ENCODE measurements at places on chromosomes 4 and X.

GRCh38 chr4:126807132-126807531 is 825.6 kb upstream of the INTU start:
- DNase-seq: no peak

DNA sequence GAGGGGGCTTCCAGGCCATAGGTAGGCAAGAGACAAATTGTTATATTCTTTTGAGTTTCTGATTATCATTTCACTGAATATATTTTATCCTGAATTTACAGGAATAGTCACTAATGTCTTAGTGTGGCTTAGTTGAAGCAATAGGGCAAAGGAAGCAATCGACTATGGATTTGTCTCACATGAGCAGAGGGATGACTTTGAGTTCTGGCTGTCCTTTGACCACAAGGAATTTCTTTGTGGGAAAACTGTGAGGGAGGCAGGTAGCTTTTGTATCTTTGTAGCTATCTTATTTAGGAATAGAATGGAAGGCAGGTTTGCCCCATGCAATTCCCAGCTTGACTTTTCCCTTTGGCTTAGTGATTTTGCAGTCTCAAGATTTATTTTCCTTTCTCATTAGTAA is 207.3 kb upstream of the ANXA10 start:
- DNase-seq: no peak

DNA sequence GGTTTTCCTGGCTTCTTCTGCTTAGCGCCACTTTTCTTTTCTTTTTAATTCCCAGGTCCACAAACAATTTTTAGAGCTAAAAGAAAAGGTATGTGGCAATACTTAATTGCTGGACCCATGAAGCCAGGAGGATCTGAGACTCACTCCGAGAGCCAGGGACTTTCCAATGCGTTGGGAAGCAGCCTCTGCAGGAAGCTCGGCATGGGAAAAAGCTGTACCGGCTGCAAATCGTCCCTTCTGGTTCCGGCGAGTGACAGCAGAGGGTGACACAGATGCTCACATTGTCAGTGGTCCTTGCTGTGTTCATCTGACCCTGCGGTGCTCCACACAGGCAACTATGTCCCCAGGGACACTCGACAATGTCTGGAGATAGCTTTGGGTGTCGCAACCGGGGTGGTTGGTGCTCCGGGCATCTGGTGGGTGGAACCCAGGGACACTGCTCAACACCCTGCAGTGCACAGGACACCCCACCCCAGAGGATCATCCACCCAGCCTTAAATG is 164.0 kb downstream of the PRKX start:
- DNase-seq: no peak

- DNase-seq: no peak
These were observed 190.4 kb downstream of the ARAP2 start for GRCh38 chr4:36053930-36054329.

- DNase-seq: no peak
These were observed 579.4 kb upstream of the ZFP42 start for GRCh38 chr4:187416216-187416615.

DNA sequence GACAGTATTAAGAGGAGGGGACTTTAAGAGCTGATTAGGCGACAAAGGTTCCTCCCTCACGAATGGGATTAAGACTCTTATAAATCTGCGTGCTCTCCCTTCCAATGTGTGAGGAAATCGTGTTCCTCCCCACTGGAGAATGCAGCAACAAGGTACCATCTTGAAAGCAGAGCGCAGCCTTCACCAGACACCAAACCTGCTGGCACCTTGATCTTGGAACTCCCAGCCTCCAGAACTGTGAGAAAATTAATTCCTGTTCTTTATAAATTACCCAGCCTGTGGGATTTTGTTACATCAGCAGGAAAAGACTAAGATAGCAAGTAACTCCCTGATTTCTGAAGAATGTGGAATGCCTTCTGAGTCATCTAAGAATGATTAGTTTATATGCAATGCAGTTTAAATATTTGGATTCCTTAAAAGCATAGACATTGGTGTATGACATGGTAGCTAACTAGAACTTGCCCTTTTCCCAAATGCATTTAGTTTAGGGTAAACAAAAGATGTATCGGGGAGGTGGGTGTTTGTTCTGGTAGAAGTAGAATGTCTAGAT is 86.1 kb downstream of the USP46 start:
- no peak for DNase-seq

Data from cardiac muscle cell (in vitro differentiated cells and primary cell).